ENCODE measurements at places on chromosomes 4 and X. TPM values are rescaled to one million over a fixed set of nuclear protein-coding genes. Genes with fewer than 3 reads are reported as not detected.

SLITRK2 gene
- not detected for total RNA-seq

RAB28 gene
- 16.7 TPM for total RNA-seq

COX7B gene
- 276 TPM for total RNA-seq

FATE1 gene
- total RNA-seq: not detected

XPNPEP2 gene
- 0.48 TPM for total RNA-seq

RGN gene
- not detected for total RNA-seq
